ENCODE measurements at places on chromosomes 6 and 20.

- DNase-seq = no peak
Observed at GRCh38 chr6:138431256-138432062, 27.4 kb downstream of the HEBP2 start.

GRCh38 chr6:498795-499231 is 107.3 kb downstream of the IRF4 start:
- DNase-seq = no peak

DNA sequence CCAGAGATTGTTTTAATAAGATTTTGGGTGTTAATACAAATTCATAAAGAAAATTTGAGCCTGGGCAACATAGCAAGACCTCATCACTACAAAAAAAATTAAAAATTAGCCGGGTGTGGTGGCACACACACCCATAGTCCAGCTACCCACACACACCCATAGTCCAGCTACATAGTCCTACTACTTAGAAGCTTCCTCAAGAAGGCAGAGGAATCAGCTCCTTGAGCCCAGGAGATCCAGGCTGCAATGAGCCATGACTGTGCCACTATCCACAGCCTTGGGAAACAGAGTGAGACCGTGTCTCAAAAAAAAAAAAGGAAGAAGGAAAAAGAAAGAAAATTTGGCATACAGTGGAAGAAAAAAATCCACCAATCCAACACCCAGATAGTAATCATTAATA is 16.8 kb downstream of the SEC63 start:
- no peak for DNase-seq

DNA sequence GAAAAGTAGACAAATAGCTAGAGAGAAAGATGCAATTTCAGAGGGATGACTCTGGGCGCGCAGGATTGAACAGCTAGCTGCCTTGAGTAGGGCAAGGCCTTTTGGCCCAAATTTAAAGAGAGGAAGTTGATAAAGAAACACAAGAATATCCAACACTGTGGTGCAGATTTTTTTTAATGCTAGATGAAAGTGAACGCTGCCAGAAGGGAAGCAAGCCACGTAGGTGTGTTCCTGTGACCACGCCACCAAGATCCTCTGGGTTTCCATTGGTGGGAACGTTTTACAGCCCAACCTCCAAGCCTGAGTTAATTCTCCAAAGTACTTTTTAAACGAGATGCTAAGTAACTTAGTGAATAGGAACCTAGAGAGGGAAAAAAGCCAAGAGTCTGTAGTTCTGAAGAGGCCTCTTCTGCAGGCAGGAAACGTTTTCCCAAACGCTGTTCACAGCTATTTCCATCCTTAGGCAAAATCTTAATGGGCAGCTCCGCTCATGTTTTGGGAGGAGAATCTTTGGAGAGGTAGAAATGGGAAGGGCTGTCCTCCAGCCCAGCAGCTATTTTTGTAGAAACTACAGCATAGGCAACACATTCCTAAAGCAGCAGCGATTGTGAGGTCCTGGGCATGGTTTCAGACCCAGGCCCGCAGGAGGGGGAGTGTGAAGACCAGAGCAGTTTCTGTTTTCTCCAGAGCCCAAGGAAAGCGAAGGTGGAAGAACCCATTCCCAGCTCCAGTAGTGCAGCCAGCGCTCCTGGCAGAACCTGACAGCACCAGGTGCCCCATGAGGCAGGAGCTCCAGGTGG is 8.2 kb downstream of the LY86 start:
- DNase-seq = no peak

DNA sequence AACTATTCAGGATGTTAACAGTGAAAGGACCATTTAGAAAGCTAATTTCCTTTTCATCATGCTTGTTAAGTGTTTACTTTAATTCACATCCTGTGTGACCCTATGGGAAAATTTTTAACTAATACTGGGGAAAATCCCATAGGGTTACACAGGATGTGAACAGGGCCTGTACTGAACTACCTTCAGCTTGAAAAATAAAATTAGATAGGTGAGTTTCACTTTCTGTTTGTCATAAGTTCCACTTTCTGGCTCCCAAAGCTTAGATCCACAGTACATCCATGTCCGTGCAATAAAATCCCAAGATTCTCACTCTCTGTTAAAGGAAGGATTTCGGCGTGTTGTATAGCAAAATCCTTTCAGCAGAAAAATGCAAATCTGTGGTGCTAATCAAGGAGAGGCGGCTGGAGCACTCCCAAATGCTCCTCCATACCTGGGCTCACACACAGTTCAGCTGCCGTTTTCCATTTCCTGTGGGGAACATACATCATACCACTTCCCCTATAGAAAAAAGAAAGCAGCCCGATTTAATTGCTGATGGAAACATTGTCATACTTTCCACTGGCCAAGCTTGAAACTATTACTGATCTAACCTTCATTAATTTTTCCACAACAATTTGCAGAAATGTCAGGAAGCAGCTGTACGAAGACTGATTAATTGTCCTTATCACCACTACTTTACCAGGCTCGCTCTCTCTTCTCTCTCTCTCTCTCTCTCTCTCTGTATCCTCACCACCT is 125.2 kb downstream of the HIVEP2 start:
- DNase-seq = no peak

- no peak for DNase-seq
Observed at GRCh38 chr20:5410470-5410869, 93.7 kb upstream of the PROKR2 start.

- no peak for DNase-seq
Observed at GRCh38 chr20:47857569-47858464, 72.5 kb upstream of the SULF2 start.

- no peak for DNase-seq
Observed at GRCh38 chr6:20870021-20870420, 335.8 kb downstream of the CDKAL1 start.

DNA sequence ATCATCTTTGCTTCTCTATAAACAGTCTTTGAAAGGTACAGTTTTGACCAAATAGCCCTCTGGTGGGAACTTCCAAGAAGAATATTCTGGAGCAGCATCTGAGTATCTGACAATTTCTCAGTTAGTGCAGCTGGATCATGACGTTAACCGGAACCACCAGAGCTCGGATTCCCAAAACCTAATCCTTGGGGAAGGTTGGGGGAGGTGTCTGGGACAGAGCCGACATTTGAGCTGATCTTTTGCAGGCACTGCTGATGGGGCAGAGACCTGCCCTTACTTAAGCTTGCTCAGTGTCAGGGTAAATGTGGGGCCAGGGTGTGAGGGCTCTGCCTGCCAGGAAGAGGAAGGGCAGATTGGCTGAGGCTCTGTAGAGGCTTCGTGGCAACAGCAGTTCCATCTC is 416.6 kb downstream of the DHX35 start:
- no peak for DNase-seq

All from WTC11 (cell line).